Astrocyte (in vitro differentiated cells and primary cell): ENCODE measurements at places on chromosomes 11 and 22. TPM values are rescaled to one million over a fixed set of nuclear protein-coding genes. Genes with fewer than 3 reads are reported as not detected.
A peak's percentile ranks its signal among the peaks of the same experiment; 100 is the strongest.

ASPHD2 gene
- total RNA-seq, result 11.7 and 13.0 TPM in 2 replicates

DNA sequence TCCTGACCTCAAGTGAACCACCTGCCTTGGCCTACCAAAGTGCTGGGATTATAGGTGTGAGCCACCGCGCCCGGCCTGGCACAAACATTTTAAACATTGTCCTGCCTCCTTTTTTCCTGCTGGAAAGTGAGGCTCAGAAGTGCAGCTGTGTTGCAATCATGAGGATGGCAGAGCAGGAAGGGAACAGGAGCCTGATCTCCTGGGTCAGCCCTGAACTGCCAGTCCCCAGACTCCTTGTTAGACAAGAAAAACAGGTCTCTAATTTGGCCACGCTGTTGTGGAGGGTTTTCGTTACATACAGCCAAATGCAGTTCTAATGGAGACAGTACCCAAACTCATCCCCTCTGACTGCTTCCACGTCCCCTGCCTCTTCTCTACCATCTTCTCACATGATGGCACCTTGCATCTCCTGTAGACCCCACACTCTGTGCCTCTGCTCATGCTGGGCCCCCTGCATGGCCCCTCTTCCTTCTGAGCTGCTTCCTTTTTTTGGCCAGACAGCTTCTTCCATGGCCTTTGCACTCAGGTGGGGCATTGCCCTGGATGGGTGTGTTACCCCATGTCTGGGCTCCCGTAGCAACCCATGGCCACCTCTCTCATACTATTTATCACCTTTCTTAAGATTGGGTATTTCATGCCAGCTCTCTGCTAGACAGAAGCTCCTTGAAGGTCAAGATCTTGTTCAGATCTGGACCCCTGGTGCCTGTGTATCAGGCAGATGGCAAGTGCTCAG lies 227.1 kb downstream of the CEP164 start:
- H3K27ac ChIP-seq, result no peak overlapping the region
- no peak overlapping the region for H3K4me3 ChIP-seq
- no peak for DNase-seq
- no peaks in the 10 kb centered on the region for H3K36me3 ChIP-seq
- peaks cover 2% of the 10 kb centered on the region for H3K27me3 ChIP-seq

DNA sequence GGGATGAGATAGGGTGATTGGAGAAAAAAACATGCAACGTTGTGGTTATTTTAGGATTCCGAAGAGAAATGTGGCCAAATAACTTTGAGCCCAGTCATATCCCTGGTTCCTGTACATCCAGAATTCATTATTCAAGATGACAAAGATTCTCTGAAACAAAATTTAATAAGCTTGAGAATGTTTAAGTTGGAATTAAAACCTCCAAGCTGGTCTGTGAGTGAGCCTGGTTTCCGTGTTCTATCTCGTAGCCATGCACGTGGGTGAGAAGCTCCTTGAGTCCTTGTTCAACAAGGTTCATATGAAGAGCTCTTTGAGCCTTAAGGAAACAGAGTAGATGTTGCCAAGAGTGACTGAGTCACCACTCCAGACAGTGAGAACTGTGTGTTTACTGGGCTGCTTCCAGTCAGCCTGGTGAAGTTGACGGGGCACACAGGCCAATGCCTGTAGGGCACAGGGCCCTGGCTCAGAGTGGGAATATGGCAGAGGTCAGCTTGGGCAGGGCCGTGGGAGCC lies 206.5 kb downstream of the NAV2 start:
- H3K27ac ChIP-seq, result peak overlapping the region; percentile 83
- H3K27me3 ChIP-seq, result no peaks in the 10 kb centered on the region
- no peak overlapping the region for H3K4me3 ChIP-seq
- no peaks in the 10 kb centered on the region for H3K36me3 ChIP-seq
- peaks cover 33% of the 10 kb centered on the region for H3K4me1 ChIP-seq

DNA sequence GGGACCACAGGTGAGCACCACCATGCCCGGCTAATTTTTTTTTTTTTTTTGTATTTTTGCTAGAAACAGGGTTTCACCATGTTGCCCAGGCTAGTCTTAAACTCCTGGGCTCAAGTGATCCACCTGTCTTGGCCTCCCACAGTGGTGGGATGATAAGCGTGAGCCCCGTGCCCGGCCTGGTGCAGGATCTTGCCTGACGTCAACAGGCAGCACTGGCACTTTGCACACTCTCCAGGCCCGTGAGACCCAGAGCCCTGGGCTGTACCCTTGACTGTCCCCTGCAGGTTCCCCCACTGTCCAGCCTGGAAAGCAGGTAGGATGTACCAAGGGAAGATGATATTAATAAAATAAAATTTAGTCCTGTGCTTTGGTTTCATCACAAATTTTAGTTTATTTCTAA lies 29.1 kb upstream of the PANX2 start:
- H3K36me3 ChIP-seq, result no peaks in the 10 kb centered on the region
- H3K27ac ChIP-seq, result no peak overlapping the region
- H3K27me3 ChIP-seq, result no peaks in the 10 kb centered on the region
- H3K4me3 ChIP-seq, result no peak overlapping the region

DNA sequence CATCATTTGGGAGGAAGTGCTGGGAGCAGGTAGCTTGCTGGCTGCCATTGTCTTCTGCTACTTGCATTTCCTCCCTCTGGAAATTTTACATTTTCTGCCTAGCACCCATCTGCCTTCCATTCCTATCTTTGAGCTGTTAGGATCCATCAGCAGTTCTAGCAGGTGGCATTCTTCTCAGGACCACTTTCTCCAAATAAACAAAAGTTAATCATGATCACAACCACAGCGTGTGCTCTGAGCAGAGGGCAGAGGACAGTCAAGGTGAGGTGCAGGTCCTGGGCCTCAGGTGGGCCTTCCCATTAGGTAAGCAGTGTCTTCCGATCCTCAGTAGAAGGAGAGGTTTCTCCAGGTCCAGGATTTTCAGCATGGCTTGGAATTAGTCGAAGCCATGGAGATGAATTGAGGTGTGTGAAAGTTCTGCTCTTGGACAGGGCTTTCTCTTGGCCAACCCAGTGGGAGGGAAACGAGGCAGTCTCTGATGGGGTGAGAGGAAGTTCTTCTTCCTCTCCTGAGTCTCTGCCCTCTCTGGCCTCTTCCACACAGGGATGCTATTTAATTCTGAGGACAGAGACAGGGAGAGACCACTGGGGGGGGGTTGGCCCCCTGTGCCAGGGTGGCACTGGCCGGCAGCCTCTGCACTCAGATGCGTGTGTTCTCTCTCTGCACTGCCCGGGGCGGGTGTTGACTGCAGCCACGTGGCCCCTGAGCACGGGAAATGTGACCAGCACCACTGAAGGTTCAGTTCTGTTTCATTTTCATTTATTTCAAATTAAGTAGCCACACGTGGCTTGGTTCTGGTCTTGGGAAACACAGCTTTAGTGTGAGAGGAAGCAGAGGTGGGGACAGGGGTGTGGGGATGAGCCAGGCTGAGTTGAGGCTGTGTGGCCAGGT lies 170.8 kb downstream of the TBC1D22A start:
- DNase-seq, result no peak
- no peaks in the 10 kb centered on the region for H3K27me3 ChIP-seq
- peaks cover 50% of the 10 kb centered on the region for H3K4me1 ChIP-seq
- no peak overlapping the region for H3K27ac ChIP-seq
- H3K36me3 ChIP-seq, result no peaks in the 10 kb centered on the region

DNA sequence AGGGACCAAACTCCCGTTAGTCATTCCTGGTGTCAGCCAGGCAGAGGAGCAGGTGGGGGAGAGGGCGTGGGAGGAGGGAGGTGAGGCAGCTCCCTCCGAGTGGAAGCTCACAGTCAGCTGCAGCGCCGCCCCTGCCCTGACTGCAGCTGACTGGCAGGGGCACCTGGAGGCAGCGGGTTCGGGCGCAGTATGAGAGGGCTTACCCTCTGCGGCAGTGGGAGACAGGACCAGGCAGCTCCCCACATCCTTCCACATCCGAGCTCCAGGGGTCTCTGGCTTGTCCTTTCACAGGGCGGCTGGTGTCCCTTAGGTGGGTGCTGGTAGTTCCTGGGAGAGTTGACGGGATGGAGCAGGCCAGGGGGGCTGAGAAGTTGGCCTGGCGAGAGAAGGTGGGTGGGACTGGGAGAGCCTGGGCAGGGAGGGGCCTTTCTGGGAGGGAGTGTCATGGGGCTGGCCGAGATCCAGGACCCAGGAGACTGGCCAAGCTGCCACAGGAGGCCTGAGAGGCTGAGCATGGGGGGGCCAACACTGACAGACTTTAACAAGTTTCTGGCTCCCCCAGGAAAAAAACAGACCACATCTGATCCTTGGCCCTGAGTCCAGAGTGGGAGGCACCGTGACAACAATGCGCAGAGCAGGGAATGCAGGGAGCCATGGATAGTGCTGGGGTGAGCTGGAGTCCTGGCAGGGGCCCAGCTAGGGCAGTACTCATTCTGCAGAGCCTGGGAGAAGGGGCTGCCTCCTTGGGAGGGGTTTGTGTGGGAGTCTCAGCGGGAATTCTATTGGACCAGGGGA lies 4.9 kb downstream of the ADORA2A start:
- H3K27ac ChIP-seq, result no peak overlapping the region
- H3K36me3 ChIP-seq, result no peaks in the 10 kb centered on the region
- H3K4me3 ChIP-seq, result no peak overlapping the region
- H3K4me1 ChIP-seq, result peaks cover 34% of the 10 kb centered on the region
